LoVo (cell line): ENCODE measurements at places on chromosomes 1 and 21.

DNA sequence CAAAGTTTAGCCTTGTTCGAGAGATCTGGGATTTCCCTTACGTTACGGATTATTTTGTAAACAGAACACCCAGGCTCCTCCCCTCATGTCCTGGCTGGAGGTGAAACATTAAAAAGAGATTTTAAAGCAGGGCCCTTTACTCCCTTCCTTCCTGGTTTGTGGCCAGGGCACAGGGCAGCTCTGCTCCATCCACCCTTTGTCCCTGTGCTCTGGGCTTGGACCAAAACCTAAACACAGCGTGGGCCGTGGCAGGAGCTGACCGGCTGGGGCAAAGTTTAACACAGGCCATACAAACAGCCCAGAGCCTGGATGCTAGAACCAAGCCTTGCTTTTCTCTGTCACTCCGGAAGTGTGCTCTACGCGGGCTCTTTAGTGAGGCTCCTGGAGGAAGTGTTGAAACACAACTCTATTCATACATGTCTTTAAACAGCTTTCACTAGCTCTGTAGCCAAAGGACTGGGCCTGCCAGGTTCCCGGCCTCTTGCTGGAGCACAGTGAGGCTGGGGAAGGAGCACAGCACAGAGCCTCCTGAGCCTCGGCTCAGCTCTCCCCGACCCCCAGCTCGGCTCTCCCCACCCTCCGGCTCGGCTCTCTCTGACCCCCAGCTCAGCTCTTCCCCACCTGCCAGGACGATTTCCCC is 84.7 kb downstream of the PDE9A start:
- DNase-seq, result no peak

GRCh38 chr1:154548028-154548427 is 10.4 kb downstream of the UBE2Q1 start:
- no peak for DNase-seq

- no peak for DNase-seq
These were observed at the start of gene FCGR3A for GRCh38 chr1:161549652-161550051. FCGR3A (minus strand) TSS chr1:161549818; CDS start chr1:161549736, 82 bp downstream.

DNA sequence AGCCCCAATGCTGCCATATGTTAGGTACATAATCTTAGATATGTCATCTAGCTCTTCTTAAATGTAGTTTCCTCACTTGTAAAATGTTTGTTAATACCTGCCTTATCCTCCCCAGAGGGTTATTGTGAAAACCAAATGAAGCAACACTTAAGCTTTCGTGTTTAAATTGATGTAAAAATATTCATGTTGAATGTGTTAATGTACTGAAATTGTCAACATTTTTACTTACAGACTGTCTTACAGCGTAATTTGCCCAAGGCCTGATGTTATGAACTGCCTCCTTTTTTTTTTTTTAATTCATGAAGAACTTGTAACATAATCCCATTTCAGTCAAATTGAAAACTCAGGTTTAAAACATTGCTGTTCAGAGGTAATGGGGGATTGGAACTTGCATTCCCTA is 25.6 kb upstream of the ENAH start:
- no peak for DNase-seq

DNA sequence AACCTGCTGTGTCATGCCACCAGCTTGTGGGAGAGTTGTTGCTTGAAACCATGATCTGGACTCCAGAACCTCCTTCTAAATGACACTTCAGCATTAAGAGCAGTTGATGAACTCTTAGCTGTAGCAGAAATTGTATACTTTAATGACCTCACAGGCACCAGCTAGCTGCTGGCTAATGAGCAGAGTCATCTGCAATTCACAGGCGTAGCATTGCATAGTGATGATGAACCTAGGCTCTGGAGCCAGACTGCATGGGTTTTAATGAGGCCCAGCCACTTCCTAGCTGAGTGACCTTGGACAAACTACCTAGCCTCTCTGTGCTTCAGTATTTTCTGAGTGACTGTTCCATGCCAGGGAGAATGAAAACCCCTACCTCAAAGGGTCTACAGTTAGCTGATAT is 407.1 kb downstream of the LMO4 start:
- no peak for DNase-seq

DNA sequence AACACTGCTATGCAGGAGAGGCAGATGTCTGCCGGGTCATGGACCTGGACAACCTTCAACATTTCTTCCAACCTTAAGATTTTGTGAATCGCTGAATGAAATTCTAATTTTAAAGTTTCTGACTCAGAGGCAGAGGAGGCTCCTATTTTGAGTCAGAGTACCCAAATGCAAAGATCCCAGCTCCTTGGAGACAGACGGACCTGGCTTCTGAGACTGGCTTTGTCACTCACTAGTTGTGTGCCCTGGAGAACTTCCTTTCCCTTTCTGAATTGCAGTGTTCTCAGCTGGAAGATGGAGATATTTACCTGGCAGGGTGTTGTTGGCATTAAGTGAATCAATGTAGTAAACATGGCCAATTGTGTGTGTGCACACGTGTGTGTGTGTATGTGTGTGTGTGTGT is 51.9 kb downstream of the IER5 start:
- no peak for DNase-seq

DNA sequence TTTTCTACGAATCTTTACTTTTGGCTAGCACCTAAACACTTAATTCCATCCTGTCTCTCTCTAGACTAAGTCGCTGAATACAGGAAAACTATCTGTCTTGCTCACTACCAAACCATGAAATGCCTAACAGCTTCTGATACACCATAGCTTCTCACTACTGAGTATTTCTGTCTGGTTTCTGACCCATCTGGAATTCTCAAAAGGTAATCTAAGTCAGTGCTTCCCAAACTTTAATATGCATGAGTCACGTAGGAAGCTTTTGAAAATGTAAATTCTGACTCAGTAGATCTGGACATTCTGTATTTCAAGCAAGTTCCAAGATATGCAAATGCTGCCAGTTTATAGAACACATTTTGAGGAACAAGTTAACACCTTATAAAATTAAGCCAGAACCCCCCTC is 9.2 kb upstream of the OVGP1 start:
- no peak for DNase-seq

- DNase-seq, result no peak
These were observed 56.3 kb upstream of the NFASC start for GRCh38 chr1:204814166-204814884.

DNA sequence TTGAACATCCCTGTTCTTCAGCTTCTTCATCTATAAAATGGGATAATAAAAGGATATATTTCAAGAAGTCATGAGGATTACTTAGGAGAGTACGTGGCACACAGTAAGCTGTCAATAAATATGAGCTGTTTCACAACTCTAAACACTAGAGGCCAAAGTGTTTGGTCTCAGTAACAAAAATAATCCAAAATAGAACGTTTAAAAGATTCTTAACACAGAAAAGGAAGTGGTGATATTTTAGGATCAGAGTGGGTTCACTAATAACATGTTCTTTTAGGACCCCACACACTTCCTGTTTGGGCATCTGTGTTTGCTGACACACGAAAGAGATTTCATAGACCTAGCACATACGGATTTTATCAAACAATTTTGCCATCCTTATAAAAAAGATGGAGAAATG is 32.9 kb downstream of the TNFSF18 start:
- no peak for DNase-seq

DNA sequence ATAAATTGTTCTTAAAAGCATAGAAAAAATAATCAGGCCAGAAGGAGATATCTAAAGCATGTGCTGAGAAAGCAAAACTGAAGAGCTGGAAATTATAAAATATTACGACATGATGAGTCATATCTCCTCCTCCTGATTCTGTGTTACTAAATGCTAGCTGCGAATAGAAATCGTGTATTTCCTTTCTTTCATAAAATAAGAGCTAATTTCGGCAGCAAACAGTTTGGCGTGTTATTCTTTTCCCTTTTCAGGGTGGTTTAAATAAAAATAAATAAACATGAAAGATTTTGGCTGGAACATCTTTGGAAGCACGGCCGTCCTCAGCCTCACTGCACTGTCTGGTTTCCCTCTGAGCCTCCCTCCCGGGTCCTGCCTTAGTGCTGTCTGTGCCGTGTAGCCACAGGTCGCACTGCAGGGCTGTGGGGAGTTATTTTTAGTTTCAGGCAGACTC is 56.0 kb downstream of the ADARB1 start:
- no peak for DNase-seq

- DNase-seq, result no peak
These were observed 21.1 kb downstream of the SNAP47 start for GRCh38 chr1:227756172-227756959.

GRCh38 chr1:17314491-17314971 is 6.5 kb downstream of the PADI4 start:
- DNase-seq, result no peak

DNA sequence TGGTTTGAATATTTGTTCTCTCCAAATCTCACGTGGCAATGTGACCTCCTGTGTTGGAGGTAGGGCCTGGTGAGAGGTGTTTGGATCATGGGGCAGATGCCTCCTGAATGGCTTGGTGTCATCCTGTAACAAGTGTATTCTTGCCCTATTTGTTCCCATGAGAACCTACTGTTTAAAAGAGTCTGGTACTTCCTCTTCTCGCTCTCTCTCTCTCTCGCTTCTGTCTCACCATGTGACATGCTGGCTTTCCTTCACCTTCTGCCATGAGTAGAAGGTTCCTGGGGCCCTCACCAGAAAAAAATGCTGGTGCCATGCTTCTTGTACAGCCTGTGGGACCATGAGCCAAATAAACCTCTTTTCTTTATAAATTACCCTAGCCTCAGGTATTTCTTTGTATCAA is 8.4 kb upstream of the PAXBP1 start:
- no peak for DNase-seq

DNA sequence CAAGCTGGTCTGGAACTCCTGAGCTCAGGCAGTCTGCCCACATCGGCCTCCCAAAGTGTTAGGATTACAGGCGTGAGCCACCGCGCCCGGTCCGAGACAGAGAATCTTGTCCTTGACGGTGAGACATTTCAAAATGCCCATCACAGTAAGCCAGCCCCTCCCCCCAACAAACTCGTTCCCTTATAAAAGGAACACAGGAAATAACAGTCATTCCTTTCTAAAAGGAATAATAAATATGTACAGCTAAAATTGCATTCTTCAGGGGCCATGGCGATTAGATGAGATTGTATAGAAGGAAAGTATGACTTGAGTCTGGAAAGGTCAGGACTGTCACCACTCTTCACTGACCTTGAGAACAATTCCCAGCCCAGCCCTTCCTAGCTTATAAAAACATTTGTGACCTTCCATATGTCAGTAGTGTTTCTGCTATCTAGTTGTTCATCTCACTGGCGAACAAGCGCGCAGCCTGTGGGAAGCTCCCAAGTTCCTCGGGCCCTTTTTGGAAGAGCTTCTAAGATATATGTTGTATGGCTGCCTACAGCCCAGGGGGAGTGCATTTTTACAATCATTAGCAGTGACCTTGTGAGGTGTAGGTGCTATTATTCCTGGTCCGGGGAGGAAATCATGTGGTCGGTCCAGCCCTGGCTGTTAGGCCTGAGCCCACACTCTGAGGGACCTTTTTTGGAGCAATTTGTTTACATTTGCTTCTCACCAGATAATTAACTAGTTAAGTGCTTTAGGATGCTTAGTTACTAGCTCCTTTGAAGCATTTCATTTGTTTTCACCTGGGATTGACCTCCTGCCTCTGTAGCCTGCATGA is 8.7 kb downstream of the SZRD1 start:
- DNase-seq, result no peak

DNA sequence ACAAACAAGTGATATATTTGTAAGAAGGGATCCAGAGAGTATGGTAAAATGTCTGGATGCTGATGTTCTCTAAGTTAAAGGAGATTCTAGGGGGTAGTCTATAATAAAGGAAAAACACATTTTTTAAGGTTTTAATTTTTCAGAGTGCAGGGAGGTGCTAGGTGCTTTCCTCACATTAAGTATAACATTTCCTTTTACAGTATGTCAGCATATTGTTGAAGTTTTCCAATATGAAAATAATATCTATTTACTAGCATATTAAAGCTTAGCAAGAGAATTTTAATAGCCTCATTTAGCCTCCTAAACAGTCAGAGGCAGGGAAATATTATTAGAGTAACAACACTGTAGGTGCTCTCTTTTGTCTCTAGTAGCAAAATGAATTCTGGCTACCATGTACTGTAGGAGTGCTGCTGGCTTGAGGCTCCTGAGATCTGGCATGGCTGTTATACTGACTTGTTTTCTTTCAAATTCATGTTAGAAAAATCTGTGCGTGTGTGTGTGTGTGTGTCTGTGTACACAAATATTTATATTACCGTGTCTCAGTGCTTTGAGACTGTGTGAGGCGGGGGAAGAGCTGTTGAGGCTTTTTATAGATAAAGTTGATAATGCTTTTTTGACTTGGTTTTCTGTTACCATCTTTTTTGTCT is 71.0 kb downstream of the POU2F1 start:
- DNase-seq, result no peak

DNA sequence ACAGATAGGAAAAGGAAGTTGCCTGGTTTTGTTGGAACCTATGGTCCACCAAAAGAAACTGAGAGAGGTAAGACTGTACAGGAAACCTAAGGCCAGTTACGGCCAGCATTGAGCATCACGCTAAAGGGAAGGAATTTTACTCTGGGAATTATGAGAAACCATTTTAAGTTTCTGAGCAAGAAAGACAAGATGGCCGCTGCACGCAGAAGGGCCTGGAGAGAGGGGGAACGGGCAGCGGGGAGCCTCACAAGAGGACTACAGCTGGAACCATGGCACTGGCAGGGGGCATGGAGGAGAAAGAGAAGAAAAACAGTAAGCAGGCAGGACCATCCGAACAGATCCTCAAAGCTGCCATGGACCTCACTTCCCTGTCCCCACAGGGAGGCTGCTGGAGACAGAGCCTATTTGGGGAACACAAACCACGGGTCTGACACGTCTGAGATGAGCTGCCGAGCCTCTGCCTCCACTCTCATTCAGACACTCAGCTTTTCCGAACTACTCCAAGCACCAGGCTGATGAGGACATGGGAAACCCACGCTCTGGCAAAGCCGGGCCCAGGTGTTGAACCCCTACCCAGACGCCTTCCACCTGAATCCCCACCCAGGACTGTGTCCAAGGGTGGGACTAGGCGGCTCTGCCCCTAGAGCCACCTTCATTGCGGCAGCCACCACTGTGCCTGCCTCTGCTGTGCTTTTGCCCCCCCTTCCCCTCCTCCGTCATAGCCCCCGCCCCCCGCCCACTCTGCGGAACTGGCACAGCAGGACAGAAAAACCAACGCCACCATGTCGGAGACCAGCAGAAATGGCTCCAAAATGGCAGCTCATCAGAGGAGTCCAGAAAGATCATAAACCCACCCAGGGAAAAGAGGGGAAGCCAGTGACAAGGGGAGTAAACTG is 69.0 kb downstream of the CD46 start:
- DNase-seq, result no peak

- DNase-seq, result no peak
These were observed 74.9 kb upstream of the BEND5 start for GRCh38 chr1:48851638-48852037.

DNA sequence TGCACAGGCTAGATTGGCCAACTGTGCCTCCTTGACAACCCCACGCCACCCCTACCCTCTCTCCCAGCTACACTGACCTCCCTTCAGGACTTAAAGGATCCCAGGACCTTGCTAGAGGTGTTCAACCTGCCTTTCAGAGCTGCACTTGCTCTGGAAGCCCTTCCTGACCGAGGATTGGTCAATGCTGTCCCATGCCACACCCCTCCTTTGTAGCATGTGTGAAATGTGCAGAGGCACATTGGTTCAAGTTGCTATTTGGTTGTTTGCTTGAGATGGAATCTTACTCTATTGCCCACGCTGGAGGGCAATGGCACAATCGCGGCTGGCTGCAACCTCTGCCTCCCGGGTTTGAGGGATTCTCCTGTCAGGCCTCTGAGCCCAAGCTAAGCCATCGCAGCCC is 21.8 kb downstream of the ACTA1 start:
- DNase-seq, result no peak
